ENCODE measurements at places on chromosomes 4 and X.
A peak's percentile ranks its signal among the peaks of the same experiment; 100 is the strongest.

GRCh38 chrX:13652287-13652793 is 601 bp upstream of the TCEANC start:
- no peak for DNase-seq

GRCh38 chr4:128227991-128228571 is 59.5 kb downstream of the PGRMC2 start:
- DNase-seq = peak; percentile 87

DNA sequence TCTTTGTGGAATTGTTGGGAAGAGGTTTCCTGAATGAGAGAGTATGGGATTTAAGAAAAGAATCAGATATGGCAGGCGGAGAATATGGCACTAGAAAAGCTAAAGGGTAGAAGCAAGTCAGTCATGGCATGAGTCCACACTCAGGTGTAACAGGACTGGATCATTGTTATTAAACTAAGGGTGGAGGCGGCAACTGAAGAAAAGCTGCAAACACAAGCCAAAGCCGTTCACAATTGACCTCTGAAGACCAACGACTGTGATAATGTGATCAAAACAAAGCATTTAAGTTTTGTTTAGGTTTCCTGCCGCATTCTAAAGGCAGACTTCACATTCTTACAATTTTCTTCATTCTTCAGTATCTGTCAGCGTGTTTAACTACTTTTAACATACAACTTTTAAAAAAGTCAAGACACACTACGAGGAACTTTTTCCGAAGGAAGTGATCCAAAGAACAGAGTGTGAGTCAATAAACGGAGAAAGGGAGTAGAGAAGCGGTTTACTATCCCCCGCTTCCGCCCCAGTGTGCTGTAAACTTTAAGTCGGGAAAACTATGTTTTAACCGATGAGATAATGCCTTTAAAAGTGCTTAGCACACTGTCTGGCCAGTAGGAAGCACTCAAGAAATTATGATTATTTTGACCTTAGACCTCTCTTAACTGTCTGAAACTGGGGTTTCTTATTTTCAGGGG is 909 bp upstream of the SLAIN2 start:
- DNase-seq = peak; percentile 51

DNA sequence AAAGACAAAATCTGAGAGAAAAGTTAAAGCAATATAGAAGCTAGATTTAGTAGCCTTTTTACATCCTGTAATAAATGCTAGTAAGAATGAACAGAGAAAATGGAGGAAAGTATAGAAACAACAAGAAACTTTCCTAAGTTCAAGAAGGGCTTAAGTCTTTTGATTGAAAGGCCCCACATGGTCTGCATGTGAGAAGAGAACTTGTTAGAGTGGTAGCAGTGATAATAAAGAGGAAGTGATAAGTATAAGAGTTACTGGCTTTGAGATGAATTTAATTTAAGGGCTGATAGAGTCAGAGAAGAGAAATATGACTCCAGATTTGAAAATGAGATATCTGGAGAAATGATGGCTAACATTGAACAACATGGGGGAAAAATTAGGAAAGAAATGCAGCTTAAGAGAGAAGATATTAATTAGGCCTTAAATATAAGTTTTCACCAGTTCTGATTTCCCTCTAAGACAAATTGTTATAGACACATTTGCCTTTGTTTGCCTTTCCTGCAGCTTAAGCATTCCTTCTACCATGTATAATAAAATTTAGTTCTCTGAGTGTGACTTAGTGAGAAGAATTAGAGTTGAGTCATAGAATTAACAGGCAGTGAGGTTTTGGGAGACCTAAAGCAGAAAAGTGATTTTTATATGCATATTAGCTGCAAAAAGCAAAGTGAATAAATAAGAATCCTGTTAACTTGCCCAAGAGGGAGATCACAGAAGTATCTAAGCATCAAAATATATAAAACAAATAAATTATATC is 18.4 kb downstream of the ZFX start:
- DNase-seq = no peak

DNA sequence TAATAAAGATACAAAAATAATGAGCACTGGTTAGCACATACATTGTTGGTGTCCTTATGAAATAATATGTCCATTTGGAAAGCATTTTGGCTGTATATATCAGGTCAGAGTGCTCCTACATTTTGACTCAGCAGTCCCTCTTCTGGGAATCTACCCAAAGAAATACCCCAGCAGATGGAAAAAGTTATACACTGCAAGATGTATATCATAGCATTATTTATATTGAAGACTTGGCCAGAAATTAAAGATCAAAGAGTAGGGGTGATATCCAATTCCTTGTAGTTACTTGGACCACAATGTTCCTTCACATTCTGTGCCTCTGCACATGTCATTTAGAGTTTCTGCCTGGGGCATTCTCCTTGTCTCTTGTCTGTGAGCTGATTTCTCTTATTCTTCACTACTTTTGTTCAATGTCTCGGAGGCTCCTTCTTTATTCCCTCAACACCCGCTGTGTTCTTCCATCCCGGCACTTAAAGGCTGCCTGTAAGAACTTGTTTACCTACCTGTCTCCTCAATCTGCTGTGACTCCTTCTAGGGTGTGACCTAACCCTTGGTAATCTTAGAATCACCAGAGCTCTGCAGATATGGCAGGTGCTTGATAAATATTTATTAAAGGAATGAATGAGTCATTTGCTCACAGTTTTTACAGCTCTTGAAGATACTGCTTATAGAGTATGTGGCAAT is 3.1 kb upstream of the TSPAN5 start:
- peak; percentile 4 for DNase-seq

DNA sequence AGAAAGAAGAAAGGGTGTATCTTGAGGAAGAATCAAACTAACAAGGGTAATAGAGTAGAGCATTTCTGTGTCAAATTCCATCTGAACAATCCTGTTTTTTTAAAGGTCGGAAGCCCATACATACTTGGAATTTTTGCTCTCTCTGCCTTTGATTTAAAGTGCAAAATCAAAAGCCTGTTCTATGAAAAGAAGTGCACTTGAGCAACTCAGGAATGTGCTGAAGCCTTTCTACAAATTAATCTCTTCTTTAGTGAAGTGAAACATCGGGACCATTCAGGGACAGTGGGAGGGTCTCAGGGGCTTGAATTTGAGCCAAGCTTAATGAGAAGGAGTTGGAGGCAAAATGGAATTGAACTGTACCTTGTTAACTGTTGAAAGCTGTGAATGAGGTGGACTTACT is 1008.5 kb upstream of the LCORL start:
- DNase-seq = no peak

DNA sequence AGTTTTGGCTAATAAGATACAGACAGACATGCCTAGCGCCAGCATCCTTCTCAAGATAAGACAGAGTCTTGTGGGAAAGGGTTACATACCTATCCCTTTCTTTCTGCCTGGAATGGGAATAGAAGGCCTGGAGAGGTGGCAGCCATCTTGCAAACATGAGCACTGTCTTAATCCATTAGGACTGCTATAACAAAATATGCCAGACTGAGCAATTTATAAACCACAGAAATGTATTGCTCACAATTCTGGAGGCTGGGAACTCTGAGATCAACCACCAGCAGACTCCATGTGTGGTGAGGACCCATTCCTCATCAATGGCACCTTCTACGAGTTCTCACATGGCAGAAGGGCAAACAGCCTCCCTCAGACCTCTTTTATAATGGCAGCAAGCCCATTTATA is 26.5 kb upstream of the NEIL3 start:
- no peak for DNase-seq

DNA sequence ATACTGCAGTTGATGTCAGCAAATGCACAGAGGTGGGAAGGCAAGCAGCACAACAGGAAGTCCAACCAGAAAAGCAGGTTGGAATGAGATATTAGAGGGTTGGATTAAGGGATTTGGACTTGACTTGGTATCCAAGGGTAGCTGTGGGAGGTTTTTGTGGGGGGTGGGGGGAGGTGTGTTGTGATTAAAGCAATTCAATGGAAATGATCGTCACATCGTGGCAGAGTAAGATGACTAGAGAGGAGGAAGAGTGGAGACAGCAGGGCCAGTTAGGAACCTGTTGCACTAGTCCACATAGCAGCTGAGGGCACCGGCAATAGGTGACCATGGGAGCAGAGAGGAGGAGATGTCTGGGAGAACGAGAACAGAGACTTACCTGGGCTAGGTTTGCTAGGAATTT is 2.4 kb downstream of the SLC25A43 start:
- DNase-seq = peak; percentile 55

- no peak for DNase-seq
Measured at GRCh38 chrX:11334165-11334564, 41.0 kb downstream of the AMELX start.

- DNase-seq = no peak
Measured at GRCh38 chrX:10618961-10619360, 1.4 kb downstream of the MID1 start.

GRCh38 chr4:83230928-83231327 is 53.7 kb downstream of the COQ2 start:
- DNase-seq = no peak

- DNase-seq = no peak
Measured at GRCh38 chr4:19382993-19383756, 868.5 kb upstream of the SLIT2 start.

DNA sequence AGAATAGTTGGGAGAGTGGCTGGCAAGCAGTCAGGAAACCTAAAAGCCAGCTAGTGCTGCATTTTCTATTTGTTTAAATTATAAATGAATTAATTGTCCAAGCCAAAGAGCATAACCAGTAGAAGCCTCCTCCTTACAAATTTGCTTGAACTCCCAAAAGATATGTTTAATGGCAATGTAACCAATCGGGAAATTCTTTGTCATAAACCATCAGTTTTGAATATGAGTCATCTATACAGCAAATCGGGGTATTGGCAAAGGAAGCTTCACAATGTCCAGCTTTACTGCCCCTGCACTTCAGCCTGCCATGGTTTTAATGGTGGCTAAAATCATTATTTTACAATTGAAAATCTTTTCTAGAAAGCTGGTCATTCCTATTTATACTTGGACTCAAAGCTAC is 216.6 kb downstream of the SHROOM3 start:
- DNase-seq = no peak

DNA sequence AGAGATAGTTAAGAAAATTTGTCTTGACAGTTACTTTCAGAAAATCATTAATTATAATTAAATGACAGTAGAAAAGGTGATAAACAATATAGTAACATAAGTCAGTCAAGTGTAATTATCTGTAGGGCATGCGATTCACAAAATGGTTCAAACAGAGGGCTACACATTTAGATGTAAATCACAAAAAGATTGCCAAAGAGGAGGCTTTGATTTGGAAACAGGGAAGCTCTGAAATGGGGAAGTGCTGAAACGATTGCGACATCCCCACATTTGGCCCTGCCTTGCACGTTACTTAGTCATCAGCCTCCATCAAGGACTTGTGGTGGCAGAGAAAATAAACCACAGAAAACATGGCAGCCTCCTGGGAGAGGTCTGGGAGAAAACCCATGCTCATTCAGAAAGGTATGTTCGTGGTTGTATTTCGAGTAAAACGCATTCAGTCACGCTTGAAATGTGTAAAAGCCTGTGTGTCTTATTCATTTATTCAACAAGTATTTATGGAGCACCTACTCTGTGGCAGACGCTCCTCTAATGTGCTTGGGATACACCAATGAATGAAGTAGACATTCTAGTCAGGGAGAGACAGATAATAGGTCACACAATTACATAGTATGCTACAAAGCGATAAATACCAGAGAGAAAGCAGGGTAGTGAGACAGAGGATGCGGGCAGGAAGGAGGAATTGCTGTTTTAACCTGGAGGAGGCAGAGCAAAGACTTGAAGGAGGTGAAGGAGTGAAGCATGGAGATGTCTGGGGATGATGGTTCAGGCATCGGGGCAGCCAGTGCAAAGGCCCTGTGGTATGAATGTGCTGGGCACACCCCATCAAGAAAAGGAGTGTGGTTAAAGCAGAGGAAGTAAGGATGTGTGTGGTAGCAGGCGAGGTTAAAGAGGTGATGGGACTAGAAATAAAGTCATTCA is 7.8 kb downstream of the RBM47 start:
- DNase-seq = peak; percentile 42

- no peak for DNase-seq
Measured at GRCh38 chrX:82384401-82384800, 1123.7 kb upstream of the POU3F4 start.

DNA sequence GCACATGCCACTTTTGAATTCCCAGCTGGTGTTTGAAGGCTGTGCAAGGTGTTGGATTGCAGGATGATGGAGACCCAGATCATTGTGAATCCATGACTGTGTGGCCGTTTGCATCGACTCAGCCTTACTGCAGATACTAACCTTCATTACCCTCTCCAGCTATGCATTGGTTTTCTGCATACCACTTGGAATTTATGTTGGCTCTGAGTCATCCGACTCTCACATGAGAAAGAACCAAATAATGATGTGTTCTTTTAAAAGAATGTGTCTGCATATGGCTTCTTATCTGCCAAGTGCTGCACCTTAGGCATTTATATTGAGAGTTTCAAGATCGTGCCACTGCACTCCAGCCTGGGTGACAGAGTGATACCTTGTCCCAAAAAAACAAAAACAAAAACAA is 106.7 kb upstream of the PRKX start:
- DNase-seq = no peak

GRCh38 chr4:149676076-149676475 is 139.6 kb downstream of the IQCM start:
- DNase-seq = no peak

DNA sequence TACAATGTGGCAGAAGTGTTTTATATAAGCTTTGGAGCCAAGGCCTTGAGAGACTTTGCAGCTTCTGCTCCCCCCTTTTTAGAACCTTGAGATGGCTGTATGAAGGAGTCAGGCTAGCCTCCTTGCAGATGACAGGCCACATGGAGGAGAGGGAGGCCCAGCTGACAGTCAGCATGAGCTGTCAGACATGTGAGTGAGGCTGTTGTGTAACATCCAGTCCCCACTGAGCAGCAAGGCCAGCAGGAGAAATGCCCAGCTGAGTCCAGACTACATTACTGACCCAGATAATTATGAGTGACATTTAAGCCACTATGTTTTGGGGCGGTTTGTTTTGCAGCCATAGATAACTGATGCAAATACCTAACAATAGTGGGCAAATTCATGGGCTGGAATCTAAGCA is 515.3 kb upstream of the ARX start:
- no peak for DNase-seq

DNA sequence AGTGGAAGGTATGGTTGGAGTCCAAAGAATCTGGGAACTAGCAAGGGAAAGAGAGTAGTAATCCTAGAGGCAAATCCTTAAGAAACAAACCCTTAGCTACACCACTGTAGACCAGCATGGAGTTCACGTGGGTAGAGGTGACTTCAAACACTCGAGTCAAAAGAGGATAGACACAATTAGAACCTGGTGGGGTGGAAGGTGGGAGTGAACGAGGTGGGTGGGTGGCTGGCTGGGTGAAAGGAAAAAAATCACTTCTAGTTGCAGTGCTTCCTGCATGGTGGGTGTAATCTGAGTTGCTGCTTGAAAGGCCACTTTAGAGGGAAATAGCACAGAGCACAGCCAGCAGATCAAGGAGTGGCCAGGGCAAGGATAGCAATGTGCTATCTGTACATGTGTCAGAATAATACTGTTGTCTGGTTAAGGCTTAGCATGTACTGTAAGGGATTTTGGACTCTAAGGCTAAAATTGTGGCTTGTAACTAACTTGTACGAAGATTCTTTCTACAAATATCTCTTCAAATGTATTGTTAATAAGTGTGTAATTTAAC is 356.2 kb downstream of the GRIA2 start:
- no peak for DNase-seq

DNA sequence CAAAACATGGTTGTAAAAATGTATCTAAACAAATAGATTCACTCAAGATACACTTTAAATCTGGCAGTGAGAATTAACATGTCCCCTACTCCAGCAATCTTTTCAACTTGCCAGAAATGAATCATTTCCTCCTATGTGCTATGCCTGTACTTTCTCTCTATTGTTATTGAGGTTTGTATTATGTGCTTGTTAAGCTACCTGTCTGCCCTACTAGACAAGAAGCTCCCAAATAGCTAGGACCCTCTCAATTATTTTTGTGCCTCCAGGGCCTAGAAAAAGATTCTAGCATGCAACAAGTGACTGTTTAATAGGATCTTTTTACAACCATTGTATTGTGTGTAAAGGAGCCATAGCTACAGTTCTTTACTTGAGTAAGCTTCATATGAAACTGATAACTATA is 3.5 kb upstream of the SAP30 start:
- no peak for DNase-seq

Measured in NCI-H510A treated with DMSO at 0.1 percent for 48 hours (cell line).